Right atrium auricular region (tissue), 2 donors: ENCODE measurements at places on chromosomes 12 and 14. TPM values are rescaled to one million over a fixed set of nuclear protein-coding genes. Genes with fewer than 3 reads are reported as not detected.

DNA sequence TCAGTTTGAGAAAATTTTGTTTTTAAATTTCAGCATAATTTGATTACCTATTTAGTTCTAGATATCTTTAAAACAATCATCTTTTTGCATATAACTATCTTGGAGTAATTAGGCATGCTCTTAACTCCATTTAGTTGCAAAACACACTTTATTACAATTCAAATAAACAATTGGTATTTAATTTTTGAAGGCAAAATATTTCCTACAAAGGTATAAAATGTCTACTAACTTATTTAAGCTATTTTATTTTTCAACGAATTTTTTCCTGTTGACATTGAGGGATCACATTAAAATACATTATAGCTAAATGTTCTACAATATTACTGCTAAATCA lies 8.3 kb downstream of the FOXA1 start:
- peaks cover 58% of the 10 kb centered on the region for H3K27me3 ChIP-seq
- DNase-seq = no peak
- no peaks in the 10 kb centered on the region for H3K36me3 ChIP-seq
- no peaks in the 10 kb centered on the region for H3K4me1 ChIP-seq

DNA sequence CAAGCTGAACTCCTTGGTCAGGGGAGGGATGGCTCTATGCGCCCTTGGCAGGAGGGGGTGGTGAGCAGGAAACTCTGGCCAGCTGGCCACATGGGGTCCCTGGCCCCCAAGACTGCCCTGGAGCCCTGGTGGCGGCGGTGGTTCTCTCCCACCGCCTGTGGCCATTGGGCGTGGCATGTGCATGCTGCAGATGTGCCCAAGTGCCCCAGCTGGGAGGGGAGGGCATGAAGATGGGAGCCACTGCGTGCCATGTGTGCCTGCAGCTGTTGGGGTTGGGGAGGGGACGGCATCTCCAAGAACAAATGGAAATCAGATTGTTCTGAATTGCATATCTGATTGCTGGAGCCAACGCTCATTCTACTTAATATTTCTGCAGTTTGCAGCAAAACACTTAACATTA lies 115.7 kb upstream of the IGF1 start:
- no peaks in the 10 kb centered on the region for H3K4me1 ChIP-seq
- H3K27me3 ChIP-seq = no peaks in the 10 kb centered on the region
- no peak for DNase-seq
- H3K4me3 ChIP-seq = no peak overlapping the region

Gene CDC42BPB
- total RNA-seq = 83.4 TPM

Gene SEL1L
- 36.6 TPM for total RNA-seq

Gene ERC1
- total RNA-seq = 40.3 TPM

- no peaks in the 10 kb centered on the region for H3K27me3 ChIP-seq
- no peak for DNase-seq
- no peak overlapping the region for H3K4me3 ChIP-seq
- H3K27ac ChIP-seq = no peak overlapping the region
Measured at GRCh38 chr14:101959277-101959676, 5.1 kb upstream of the DYNC1H1 start.

Gene MEG3
- 9.5 TPM for total RNA-seq

Gene FAR2
- total RNA-seq = 3.0 TPM

Gene KRT75
- total RNA-seq = not detected

GRCh38 chr12:130712346-130713065 lies 3.6 kb downstream of the RIMBP2 start:
- no peaks in the 10 kb centered on the region for H3K36me3 ChIP-seq
- H3K27ac ChIP-seq = no peak overlapping the region
- no peaks in the 10 kb centered on the region for H3K4me1 ChIP-seq
- no peak overlapping the region for H3K4me3 ChIP-seq

GRCh38 chr14:102827716-102828115 lies 50.5 kb downstream of the TRAF3 start:
- no peak for DNase-seq
- peaks cover 6% of the 10 kb centered on the region for H3K36me3 ChIP-seq
- no peak overlapping the region for H3K27ac ChIP-seq
- H3K4me1 ChIP-seq = peaks cover 14% of the 10 kb centered on the region

GRCh38 chr12:42221726-42222125 lies 16.3 kb downstream of the YAF2 start:
- H3K36me3 ChIP-seq = no peaks in the 10 kb centered on the region
- no peak for DNase-seq
- H3K4me3 ChIP-seq = no peak overlapping the region
- no peaks in the 10 kb centered on the region for H3K27me3 ChIP-seq
- H3K4me1 ChIP-seq = no peaks in the 10 kb centered on the region

DNA sequence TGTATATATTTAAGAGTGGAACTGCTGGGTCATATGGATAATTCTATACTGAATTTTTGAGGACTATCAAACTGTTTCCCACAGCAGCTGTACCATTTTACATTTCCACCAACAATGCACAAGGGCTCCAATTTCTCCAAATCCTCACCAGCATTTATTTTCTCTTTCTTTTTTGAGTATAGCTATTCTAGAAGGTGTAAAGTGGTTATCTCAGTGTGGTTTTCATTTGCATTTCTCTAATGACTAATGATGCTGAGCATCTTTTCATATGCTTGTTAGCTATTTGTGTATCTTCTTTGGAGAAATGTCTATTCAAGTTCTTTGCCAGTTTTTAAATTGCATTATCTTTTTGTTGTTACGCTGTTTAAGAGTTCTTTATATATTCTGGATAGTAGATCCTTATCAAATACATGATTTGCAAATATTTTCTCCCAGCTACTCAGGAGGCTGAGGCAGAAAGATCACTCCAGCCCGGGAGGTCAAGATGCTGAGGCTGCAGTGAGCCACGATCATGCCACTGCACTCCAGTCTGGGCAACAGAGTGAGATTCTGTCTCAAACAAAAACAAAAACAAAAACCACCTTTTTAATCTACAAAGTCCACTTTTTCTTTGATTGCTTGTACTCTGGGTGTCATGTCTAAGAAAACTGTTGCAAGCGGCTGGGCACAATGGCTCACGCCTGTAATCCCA lies 32.8 kb downstream of the GTF2A1 start:
- H3K27ac ChIP-seq = no peak overlapping the region
- H3K4me1 ChIP-seq = no peaks in the 10 kb centered on the region
- H3K36me3 ChIP-seq = peaks cover 40% of the 10 kb centered on the region
- DNase-seq = no peak
- no peak overlapping the region for H3K4me3 ChIP-seq
- no peaks in the 10 kb centered on the region for H3K27me3 ChIP-seq

DNA sequence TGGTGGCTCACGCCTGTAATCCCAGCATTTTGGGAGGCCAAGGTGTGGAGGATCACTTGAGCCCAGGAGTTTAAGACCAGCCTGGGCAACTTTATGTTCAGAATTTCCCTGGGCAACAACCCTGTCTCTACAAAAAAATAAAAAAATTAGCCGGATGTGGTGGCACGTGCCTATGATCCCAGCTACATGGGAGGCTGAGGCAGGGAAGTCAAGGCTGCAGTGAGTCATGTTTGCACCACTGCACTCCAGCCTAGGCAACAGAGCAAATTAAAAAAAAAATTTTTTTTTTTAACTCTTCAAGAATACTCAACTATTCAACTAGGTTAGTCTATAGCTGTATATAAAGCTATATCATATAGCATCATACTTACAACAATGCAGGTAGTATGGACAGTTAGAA lies 113.0 kb downstream of the RALGAPA1 start:
- H3K27me3 ChIP-seq = no peaks in the 10 kb centered on the region
- no peak overlapping the region for H3K4me3 ChIP-seq
- no peak for DNase-seq
- H3K27ac ChIP-seq = no peak overlapping the region
- H3K4me1 ChIP-seq = no peaks in the 10 kb centered on the region

Gene VDR
- 2.2 TPM for total RNA-seq

Gene TSHR
- total RNA-seq = not detected

Gene PRH2
- total RNA-seq = not detected

GRCh38 chr12:62813031-62813829 lies 121.7 kb downstream of the PPM1H start:
- peak overlapping the region; percentile 20 for H3K4me3 ChIP-seq
- DNase-seq = peak; percentile 65
- H3K36me3 ChIP-seq = no peaks in the 10 kb centered on the region
- no peaks in the 10 kb centered on the region for H3K4me1 ChIP-seq
- no peak overlapping the region for H3K27ac ChIP-seq

GRCh38 chr12:122793685-122794106 lies 19.3 kb downstream of the CCDC62 start:
- DNase-seq = no peak
- H3K4me3 ChIP-seq = no peak overlapping the region
- H3K4me1 ChIP-seq = no peaks in the 10 kb centered on the region
- H3K27me3 ChIP-seq = no peaks in the 10 kb centered on the region
- H3K36me3 ChIP-seq = no peaks in the 10 kb centered on the region

- peak; percentile 83 for DNase-seq
- H3K36me3 ChIP-seq = no peaks in the 10 kb centered on the region
- H3K27ac ChIP-seq = peak overlapping the region; percentile 100
- peaks cover 30% of the 10 kb centered on the region for H3K4me1 ChIP-seq
- peak overlapping the region; percentile 93 for H3K4me3 ChIP-seq
Measured at GRCh38 chr12:76084863-76085519, 506 bp upstream of the NAP1L1 start.
